ENCODE measurements at places on chromosomes 3 and 15.
A peak's percentile ranks its signal among the peaks of the same experiment; 100 is the strongest.

- no peak for DNase-seq
Measured at GRCh38 chr3:15121936-15122335, 23.0 kb upstream of the RBSN start.

GRCh38 chr3:164539215-164539614 is 539.1 kb downstream of the SI start:
- no peak for DNase-seq

DNA sequence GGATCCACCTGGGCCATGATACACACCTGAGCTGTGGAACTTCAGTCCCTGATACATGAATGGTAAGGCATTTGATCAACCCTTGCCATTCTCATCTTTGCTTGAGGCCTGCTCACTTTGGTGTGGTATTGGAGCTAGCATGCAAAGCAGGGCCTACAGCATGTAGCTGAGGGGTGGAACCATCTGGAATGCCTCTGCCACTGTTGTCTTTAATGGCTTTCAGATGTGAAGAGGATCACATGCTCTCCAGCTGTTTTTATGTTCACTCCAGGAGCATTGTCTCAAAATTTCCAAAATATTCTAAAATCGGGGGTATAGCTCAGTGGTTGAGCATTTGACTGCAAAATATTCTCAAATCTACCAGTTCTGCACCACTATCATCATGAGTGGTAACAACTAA is 64.4 kb upstream of the PHLDB2 start:
- DNase-seq = no peak

DNA sequence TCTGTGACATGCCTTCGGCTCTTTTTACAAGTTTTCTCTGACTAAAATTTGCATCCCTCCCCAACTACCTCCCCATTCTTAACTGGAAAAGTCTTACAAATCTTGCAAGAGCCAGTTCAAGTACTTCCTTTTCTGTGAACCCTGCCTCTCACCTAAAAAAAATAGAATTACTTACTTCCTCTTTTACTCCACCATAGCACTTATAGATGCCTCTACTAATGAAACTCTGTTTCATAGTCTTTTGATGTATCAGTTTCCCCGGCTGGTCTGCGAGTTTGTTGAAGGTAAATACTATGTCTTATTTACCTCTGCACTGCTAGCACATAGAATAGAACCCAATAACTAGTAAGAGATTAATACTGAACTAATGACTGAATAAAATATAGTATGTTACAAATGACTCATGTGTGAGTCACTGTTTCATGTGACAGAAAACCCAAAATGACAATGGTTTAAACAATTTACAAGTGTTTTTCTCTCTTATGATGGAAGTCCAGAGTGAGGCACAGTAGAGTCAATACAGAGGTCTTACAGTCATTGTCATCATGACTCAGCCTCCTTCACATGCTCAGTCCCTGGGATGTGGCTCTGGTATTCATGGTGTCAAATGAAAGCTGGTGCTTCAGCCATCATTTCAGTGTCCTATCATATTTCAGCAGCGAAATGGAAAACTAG is 393.5 kb downstream of the RSL24D1 start:
- no peak for DNase-seq

- no peak for DNase-seq
Measured at GRCh38 chr3:116444819-116445310, 422 bp downstream of the LSAMP start.

DNA sequence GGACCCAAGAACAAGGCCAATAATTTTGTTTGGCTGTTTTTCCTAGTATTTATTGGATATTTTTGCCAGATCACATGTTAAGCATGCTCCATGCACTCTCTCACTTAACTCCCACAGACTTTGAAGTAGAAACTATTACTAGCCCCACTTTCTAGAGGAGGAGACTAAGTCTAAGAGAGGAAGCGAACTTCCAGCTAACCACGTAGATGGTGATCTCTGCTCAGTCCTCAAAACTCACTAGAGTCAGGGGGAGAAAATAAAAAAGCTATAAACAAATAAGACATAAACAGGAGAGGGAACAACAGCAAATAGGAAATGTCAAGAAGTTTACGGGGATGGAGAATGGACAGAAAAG is 481.0 kb upstream of the PROK2 start:
- DNase-seq = no peak

DNA sequence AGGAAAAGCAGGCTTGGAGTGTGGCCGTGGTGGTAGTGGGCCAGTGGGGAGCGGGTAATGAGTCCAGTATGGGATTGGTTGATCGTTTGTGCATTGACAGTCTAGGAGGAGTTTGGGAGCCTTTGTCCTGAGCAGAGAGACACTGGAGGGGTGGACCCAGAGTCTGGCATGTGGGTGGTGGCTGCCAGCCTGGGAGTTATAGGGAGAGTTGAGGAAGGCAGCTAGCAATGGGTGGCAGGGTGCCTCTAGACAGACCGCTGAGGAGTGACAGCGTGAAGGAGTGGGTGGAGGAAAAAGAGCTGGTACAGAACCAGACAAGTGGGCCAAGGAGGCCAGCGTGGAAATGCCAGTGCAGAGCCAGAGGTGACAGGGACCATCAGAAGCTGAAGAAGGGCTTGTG is 1.9 kb upstream of the CCK start:
- no peak for DNase-seq

DNA sequence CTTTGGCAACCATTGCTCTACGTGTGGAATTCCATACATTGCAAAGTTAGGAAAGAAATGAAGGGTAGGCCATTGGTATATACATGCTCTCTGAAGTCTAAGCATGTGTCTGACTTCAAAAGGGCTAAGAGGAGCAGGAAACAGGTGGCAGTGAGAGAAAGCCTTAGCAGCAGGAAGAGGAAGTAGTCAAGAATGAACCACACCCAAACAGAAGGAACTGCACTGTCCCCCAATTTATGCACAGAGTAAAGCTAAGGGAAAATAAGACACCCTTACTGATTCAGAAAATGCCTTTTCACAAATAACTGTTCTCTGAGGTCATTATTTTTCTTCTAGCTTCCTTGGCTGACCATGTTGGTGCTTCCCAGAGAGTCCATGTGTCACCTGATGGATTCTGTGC is 575.4 kb downstream of the NTRK3 start:
- DNase-seq = no peak

DNA sequence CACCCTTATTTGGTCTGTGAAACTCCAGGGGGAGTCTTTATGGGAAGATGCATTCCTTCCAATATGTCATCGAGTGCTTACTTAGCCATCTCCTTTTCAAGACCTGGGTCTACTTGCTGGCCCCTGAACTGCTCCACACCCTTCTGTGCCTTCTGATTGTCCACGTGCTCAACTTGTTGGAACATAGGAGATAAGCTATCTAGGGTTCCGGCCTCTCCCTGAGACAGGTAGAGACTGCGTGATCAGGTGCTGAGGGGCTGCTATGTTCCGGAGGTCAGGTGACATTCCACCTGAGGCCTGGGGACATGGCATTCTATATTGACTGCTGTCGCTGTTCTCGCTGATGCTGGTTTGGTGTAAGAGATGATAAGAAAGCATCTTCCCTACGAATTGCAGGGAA is 65.6 kb downstream of the ATP1B3 start:
- DNase-seq = no peak

GRCh38 chr3:13274551-13275332 is 145.4 kb downstream of the NUP210 start:
- no peak for DNase-seq

GRCh38 chr3:33377931-33378330 is 62.3 kb downstream of the UBP1 start:
- no peak for DNase-seq

GRCh38 chr3:188539631-188540194 is 385.8 kb downstream of the LPP start:
- DNase-seq = no peak

DNA sequence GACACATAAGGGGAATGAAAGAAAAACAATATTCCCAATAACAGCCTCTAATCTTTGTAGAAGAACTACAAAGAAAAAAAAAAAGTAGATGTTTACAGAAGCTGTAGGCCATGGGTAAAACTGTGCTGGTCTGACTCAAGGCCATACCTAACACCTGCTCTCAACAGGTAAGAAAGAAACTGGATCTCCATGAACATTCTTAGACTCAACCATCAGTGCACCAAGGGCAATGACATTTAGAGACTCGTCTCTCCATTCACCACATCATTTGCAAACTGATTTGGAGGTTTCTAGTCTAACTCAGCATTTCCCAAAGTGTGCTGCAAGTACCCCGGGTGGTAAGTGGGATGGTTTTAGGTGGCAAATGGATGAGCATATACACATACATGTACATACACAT is 164.2 kb downstream of the FOXP1 start:
- DNase-seq = no peak

DNA sequence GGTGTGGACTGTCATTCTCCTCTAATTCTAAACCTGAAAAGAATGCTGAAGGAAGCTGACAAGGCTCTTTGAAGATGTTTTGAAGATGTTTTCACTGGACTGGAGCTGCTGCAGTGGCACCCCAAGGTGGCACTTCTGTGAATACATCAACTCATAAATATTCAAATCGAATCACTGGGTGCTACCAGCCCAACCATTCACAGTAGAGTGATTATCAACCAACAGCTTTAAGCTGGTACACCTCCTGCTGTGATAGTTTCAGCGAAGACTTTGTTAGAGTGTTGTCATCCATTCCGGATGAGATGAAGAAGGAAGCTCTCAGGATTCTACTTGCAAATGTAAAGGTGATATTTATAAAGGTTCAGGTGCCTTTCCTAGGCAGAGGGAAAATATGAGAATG is 106.6 kb downstream of the LSAMP start:
- DNase-seq = no peak

DNA sequence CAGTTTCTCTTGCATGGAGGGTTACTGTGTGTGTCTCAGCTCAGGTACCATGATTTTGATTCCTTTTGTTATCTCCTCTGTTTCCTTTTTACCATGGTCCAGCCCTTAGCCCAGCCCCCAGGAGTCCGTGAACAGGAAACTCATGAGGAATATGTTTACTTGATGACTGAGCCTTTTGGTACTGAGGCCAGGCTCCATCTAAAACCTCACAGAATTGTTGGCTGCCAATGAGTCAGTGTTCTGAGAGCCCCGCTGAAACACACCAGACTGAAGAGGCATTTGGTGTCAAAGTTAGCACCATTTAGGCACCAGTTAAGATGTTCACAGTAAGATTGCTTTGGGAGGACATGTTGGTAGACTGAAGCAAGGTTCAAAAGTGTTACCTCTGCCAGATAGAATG is 80.9 kb downstream of the DGKG start:
- DNase-seq = no peak

DNA sequence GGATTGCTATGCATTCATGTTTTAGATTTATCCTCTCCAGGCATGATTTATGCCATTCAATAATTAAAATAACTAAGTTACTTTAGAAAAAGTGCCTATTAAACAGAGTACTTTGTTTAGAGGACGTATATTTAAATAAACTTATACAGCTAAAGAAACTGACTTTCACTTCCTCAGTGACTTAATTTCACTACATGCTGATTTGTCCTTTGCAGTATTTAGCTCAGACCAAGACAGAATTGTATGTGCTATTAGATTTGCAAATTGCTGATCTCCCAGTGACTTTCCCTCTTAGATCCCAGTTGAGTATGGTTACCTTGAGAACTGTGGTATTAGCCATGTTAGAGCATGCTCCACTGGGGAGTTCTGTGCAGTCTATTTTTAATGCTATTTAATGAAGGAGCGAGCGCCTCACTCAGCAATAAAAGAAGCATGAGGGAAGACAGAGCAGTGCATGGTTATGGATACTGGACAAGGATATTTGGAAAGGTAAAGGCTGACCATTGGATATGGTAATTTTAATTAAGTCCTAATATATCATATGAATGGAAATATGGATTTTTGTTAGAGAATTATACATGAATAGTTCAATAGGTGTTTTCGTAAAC is 2.7 kb downstream of the ARPP21 start:
- no peak for DNase-seq

DNA sequence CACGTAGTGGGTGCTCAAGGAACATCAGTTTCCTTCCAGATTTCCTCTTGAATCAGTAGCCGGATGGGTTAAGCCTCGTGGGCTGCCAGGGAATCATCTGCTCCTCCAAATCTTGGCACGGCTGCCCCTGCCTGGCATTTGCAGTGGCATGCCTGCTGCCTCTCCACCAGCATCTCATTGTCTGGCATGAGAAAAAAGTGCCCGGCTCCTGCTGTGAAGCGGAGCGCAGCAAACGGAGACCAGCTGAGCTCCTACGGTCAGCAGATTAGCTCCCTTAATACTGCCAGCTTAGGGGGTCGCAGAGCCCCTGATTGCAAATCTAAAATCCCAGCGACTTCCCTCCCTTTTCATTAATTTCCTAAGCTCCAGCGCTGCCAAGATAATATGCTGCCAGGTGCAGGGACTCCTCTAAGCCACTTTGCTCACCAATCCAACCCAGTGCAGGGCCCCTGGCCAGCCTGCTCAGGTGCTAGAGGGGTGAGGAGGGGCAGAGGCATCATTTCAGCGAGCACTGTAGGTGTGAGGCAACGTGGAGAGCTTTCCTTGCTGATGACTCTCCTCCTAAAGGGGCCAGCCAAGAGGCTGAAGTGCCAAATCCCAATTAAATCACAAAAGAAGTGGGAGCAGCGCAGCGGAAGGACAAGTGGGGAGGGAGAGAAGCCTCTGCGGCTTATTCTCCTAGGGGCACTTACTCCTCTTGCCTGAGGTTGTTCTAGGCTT is 49.6 kb upstream of the ST8SIA2 start:
- no peak for DNase-seq

GRCh38 chr15:27679203-27679602 is 419.9 kb downstream of the OCA2 start:
- no peak for DNase-seq

DNA sequence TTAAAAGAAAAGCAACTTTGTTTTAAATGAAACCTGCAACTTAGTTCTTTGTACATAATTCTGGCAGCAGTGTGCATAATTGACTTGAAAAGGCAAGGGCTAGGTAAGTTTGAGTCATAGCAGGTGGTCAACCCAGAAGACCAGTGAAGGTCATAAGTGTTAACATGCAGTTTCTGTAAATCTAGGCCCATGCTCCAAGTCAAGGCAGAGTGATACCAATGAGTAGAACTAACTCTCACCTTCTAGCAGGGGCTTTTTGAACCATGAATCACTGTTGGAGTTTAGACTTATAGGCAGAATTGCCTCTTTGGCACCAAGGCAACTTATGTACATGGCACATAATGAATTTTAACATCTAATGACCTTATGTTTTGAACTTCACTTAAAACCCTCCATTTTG is 29.5 kb upstream of the IL20RB start:
- no peak for DNase-seq

GRCh38 chr15:96327155-96327741 is 3.3 kb upstream of the NR2F2 start:
- DNase-seq = peak; percentile 71

DNA sequence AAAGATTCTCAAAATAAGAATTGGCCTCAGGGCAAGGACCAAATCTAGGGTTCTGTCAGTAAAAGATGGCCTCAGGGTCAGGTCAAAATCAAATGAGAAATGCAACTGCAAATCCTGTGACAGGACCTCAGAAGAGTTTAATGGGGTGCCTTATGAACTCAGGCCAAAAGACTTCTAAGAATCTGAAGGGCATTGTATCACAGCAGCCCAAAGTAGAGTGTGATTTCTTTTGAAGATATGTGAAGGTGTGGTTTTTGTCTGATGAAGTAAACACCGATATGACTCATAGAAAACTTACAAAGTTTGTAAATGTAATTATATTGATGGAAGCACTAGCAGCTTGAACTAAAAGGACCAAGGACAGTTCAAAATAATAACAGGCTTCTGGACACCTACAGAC is 966.1 kb downstream of the AGBL1 start:
- no peak for DNase-seq

- DNase-seq = no peak
Measured at GRCh38 chr15:77639431-77639830, 6.7 kb upstream of the LINGO1 start.

All from pulmonary artery endothelial cell (primary cell).